ENCODE measurements at places on chromosomes 12 and 14.

GRCh38 chr14:105455766-105456660 lies 18.6 kb upstream of the CRIP2 start:
- ATAC-seq, result no peak

DNA sequence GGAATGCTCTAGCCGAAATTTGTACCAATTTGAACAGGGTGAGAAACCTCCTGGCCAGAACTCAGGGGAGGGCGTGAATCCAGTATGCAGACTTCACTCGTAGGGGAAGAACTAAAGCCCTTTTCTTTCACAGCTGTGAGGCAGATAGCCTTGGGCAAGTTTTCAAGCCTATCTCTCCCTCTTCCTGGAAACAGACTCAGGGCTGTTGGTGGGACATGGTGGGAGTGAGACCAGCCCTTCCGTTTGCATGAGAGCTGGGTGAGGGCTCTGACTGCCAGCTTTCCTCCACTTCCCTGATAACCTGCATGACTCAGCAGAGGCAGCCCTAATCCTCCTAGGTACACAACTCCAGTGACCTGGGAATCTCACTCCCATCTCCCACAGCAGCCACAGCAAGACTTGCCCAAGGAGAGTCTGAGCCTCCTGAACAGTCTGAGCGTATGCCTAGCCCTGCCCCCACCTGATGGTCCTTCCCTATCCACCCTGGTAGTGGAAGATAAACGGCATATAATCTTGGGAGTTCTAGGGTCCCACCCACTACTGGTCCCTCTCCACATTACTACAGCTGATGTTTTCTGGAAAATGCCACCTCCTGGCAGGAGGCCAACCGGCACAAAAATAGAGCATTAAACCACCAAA lies 170.1 kb upstream of the AMIGO2 start:
- ATAC-seq, result no peak

GRCh38 chr12:5236022-5236640 lies 192.5 kb downstream of the KCNA5 start:
- no peak for ATAC-seq

- ATAC-seq, result peak; percentile 72
Observed at GRCh38 chr12:124940393-124941169, 26.1 kb upstream of the UBC start.

DNA sequence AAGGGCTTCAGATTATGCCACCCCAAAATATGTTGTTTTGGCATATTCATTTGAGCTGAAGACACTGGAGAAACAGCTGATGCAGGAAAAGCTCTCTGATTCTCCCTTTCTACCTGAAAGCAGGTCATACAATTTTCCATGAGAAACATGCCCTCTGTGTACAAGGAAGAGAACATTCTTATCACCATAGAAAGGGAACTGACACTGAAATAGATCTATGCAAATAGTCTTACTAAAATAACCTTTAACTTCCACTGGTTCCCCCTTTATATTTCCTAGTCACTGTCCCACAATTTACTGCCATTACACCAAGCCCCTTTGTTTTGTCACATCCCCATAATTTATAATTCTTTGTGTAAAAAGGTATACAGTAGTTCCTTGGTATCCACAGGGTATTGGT lies 9.6 kb upstream of the PHC1 start:
- no peak for ATAC-seq

DNA sequence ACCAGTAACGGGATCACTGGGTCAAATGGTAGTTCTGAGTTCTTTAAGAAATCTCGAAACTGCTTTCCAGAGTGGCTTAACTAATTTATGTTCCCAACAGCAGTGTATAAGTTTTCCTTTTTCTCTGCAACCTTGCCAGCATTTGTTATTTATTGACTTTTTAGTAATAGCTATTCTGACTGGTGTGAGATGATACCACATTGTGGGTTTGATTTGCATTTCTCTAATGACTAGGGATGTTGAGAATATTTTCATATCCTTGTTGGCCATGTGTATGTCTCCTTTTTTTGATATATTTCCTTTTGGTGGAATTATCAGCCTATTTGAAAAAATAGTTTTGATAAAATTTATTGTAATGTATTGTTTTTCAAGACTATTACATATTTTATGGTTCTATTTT lies 701.2 kb upstream of the FBXO33 start:
- ATAC-seq, result no peak

- ATAC-seq, result no peak
Observed at GRCh38 chr12:46361667-46362034, 10.9 kb downstream of the SLC38A2 start.

DNA sequence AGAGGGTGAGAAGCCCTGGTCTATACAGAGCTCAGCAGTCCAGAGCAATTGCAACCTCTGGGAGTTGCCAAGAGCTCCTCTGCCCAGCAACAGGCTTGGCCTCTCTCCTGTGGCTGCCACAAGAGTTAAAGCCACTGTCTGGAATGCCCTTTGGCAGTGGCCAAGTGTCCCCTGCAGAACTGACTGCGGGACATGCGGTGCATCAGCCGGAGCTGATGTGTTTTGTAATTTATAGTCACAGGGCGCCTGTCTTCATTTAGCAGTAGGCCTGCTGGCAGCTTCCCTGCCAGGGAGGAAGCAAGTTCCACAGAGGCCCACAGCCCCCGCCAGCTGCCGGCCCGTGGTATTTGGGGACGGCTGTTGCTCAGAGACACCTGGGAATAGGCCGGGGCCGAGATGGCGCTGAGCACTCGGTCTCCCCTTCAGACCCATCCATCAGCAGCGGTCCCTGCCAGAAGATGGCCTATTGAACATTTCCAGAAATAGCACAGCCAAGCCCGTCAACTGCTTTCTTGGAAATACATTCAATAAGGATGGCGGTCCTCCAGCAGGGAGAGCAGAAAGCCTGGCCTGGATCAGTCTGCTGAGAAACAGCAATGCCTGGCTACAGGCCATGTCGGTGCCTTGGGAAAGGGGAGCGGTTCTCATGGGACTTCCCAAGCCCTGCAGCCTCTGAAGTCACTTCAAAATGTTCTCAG lies 217.4 kb downstream of the CRADD start:
- ATAC-seq, result peak; percentile 51

- ATAC-seq, result no peak
Observed at GRCh38 chr12:66495709-66496108, 183.2 kb downstream of the GRIP1 start.

DNA sequence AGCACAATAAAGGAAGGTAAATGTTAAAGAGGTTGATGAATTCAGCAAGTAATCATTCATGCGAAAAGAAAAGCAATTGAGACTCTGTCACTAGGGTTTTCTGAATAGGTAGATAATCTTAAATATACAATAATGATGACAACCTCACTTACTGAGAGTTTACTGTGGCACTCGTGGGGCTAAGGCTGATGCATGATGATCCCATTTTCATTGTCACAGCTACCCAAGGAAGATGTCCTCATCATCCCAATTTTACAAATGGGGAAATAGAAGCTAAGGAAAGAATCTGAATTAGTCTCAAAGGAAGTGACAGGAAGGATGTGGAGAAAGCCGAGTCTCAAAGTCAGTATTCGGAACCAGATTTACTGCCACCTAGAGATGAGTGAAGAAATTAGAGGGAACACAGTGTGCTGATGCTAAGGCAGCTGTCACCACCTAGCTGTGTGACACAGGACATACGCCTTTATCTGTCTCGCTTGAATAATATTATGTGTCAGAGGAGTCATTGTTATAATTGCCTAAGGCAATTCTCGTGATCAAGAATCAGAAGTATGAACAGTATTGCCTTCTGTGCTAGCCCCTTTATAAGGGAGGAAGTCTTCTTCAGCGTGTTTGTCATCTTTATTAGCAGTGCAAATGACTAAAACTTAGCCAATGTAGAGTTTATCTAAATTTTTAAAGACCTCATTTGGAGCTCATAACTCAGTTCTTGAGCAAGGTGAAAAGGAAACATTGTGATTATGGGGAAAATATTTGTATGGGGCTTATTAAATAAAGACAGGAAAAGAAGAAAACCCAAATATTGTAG lies 63.2 kb downstream of the ERGIC2 start:
- ATAC-seq, result peak; percentile 79

DNA sequence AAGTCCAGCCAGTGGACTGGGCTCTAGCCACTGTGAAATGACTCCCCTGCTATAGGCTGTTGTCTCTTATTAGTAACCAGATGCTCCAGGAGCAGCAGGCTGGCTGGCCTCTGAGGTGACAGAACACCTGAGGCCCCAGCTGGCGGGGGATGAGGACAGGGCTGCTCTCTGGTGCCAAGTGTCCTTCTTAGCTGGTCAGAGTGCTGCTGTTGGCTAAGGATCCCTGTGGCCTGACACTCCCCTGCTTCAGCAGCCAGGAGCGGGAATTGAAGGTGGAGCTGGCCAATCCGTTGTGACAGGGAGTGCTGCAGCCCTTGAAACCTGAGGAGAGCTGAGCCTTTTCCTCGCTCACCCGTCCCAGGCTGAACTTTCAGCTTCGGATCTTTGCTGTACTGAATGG lies 30.7 kb downstream of the TMEM229B start:
- ATAC-seq, result peak; percentile 67

DNA sequence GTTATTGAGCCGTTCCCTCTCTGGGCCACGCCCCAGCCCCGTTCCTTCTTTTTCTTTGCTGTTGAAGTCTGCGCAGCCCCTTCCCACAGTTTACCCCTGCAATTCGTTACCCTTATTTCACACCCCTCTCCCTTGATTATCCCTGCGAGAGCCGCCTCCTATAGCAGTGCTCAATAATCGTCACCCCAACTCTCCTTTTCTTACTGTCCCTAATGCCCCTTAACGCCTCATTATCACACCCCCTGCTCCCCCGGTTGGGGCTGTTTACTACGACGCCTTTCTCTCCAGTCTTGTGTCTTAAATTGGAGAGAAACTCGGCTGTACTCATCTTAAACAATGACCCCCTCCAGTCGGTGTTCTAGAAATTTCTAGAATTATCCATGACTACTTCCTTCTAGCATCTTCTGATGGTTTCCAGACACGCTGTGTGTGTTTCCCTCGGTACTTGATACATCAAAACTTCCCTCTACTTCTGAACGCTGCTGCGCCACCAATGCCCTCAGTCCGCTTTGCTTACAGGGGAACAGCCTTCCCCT lies 713 bp upstream of the FBXL14 start:
- ATAC-seq, result no peak

DNA sequence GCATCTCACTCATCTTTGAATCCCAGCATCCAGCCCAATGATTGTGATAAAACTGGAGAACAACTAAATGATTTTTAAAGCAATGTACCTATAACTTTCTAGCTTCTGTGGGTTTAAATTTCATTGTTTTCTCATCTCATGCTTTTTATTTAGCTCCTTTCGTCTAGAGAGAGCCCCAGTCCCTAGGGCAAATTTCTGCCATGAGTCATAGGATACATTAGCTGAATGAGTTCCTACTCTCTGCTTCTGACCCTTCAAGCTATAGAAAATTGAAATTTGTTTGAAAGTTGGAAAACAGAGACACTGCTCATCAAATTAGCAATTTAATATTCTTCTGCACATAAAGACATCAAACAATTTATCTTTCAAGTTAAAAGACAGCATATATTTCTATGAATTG lies 113.9 kb downstream of the KIF21A start:
- ATAC-seq, result peak; percentile 61

DNA sequence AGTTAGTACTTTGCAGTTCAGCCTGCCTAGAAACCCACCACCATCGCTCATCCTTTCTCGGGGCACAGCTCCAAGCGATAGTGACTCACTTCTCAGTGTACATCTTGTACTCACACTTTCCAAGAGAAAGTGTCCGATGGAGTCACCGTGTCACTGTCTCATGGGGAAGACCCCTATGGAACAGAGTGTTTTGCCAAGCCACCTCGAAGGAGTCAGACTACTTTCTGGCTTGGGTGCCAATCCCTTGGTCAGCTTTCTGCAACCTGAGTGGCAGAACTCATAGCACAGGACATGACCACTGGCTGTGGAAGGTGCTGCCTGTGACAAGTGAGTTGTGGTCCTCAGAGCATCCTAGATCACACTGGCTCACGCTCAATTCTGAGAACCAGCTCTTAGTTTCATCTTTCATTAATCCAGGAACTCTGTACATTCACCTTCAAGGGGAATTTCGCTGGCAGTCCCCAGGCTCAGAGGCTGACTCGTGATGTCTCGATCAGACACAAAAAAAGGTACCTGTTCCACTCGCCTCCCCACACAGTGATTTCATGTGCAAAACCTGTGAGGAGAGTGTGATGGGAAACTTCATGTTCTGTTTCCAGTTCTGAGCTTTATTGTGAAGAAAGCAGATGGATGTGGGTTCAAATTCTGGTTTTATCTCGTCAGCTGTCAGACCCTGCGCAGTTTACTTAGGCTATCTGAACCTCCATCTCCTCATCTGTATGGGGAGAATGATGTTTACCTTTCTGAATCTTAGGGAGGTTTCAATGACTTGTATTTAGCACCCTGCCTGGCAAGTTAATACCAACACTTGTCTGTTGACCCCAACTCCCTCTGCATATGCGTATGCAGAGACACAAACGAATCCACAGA lies 127.3 kb upstream of the CCND2 start:
- no peak for ATAC-seq

GRCh38 chr14:40955131-40955505 lies 651.6 kb upstream of the LRFN5 start:
- ATAC-seq, result no peak

DNA sequence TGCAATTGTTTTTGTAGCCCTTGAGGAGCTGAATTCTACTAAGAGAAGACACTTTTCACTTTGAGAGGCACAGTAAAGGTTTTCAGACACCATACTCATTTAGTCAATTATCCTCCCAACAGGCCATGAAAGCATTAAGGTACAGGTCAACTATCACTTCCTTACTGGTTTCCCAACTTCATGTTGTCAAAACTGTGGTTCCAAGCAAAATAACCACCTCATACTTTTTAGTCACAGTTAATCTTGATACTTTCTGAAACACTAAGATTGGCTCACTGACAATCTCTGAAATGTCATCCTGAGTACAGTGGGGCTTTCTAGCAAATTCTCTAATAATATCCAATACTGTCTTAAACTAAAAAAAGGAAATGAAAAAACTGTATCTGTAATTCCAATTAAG lies 71.7 kb downstream of the SLC2A13 start:
- no peak for ATAC-seq

DNA sequence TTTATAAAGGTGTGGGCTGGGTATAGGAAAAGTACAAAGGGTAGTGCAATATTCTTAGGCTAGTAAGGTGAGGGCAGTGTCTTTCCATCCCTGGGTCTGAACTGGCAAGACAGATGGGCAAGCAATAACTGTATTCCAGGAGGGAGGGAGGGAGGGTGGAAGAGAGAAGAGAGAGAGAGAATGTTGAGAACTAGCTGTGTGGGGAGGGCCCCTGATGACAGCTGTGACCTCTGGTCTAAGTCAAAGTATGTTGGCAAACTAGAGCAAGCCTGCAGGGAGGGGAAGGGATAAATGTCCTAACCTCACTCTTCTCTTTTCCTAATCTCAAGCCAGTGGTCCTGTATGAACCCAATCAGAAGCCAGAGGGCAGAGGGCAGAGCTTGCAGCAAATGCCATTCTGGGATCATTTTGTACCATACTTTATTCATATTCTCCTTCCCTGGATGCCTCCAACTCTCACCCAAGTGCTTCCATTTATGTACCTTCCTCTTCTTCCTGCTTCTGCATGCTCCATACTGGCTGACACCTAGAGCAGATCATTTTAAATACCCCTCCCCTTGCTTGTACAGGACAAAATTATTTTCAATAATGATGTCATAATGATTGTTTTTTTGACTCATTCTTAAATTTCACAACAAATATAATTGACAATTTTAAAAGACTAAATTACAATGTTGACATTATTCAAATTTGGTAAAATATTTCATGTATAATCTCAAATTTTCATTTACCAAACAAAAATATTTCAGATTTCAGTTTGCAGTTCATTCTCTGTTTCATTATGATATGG lies 75.9 kb downstream of the AKAP6 start:
- no peak for ATAC-seq

Measured in SK-N-SH treated with all-trans-retinoic acid at 6 μM for 48 hours (cell line).